ENCODE measurements at places on chromosomes 5 and 9.

DNA sequence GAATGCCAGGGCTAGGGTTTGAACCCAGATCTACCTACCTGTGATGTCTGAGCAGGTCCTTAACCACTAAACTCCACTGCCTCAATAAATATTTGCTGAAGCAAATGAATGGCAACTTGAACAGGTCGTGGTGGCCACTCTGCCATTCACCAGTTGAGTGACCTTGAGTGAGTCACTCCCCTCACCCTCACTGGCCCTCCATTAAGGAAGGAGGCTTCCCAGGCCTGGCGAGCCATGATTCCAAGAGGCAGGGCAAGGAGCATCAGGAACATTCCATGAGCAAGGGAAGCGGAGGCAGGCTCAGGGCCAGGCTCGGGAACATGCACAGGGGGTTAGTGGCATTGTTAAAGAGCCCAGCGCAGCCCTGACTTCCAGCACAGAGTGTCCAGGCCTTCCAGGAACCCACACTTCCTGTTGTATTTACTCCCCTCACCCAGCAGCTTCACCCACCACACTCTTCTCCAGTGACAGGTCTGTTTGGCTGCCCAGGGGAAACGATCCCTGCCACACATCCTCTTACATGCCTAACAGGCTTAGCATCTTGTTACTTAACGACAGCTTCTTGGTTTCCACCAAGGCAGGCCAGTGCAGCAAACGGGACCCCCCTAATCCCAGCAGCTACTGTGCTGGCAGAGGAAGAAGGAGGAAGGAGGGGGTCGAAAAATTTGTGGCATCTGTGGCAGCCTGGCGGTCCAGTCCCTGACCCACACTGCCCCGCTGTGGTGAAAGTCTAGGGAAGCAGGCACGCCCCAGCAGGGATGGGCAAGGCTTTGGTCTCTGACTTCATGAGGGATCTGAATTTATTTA is 43.7 kb upstream of the TTC1 start:
- no peak for DNase-seq

DNA sequence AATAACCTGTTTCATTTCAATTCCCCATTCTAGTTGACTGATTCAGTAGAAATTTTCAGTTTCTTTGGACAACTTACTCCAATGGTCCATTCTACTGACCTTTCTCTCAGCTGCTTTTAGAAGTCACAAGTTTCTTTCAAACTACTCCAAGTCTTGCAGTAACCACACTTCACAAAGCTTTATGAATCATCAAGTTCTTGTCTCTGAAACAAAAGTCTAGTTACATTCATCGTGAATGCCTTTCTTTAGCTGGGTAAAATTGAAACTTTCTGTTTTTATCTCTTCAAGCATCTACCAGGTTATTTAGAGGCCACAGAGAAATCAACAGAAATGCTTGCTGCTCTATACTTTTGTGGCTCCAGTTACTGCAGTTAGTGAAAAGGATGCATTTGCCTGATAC is 405.4 kb downstream of the TMEM232 start:
- DNase-seq = no peak

GRCh38 chr9:1538301-1538700 is 476.8 kb upstream of the SMARCA2 start:
- no peak for DNase-seq

GRCh38 chr9:69997524-69997923 is 46.1 kb upstream of the MAMDC2 start:
- no peak for DNase-seq

DNA sequence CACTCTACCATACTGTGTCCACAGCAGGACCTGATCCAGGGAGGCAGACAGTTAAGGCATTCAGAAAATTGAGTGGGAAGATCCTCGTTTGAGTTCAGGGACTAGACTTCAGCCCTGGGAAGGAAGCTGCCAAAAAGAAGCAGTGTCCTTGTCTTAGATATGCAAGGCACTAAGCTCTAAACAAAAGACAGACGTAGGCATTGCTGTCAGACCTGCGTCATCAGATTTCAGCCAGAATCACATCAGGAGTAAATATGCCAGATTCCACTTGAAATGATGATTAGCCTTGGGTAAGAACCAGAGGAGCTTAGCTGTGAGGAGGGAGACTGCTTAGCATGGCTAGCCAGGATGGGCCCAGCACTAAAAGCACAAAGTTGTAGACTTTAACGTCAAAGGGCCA is 56.7 kb downstream of the MAMDC2 start:
- DNase-seq = no peak

DNA sequence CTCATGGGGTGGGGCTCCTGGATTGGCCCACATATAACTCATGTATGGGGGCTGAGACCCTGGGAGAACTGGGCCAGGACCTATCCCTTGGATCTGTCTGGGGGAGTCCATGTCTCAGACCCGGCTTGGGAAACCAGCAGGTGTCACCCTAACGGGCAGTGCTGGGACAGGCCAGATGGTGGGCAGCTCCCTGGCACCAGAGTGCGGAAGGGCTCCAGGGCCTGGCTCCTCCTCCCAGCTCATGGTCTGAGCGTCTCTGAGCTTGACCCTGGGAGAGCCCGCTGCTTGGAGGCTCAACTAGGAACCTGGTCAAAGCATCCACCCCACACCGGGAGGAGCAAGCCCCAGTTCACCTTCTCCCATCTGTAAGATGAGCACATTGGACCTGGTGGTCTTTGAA is 15.5 kb upstream of the NCS1 start:
- no peak for DNase-seq

GRCh38 chr9:81531511-81531910 is 157.8 kb downstream of the TLE1 start:
- DNase-seq = no peak

GRCh38 chr9:6218099-6218502 is 2.5 kb downstream of the IL33 start:
- no peak for DNase-seq

DNA sequence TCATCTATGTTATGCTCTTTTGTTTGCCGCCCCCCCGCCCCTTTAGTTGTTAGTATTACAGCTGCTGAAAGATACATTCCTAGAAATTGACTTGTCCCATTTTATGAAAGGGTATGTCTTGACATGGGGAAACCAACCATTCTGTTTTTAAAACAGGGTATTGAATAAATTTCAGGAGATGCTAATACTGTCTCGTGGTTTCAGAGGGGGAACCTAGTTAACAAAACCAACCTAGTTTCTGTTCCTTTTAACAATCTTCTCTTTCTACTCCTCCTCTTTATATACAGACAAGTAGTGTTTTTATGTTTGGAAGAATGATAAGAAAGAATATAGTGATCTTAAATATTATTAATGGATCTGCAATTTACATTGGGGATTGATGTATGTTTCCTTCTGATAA is 3.5 kb downstream of the PIP5K1B start:
- DNase-seq = no peak

GRCh38 chr5:109374625-109375024 is 35.1 kb downstream of the PJA2 start:
- DNase-seq = no peak

GRCh38 chr9:120009856-120010255 is 570.1 kb downstream of the CDK5RAP2 start:
- no peak for DNase-seq

DNA sequence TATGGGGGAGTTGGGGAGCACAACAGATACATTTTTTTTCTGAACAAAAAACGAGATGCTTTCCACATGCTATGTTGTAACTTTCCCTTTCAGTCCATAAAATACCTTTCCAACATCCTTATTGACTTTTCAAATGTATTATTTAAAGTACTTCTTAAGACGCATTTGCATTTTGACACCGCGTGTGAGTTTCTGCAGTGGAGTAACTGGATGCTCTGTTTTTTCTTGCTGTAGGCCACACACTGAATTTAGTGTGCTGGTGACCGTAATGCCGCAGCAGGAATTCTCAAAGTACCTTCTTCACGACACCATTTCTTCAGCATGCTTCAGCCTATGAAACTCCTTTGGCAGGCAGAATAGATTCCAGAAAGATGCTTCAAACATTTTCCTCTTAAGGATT is 14.3 kb upstream of the EPB41L4B start:
- no peak for DNase-seq

- DNase-seq = no peak
Measured at GRCh38 chr5:102788788-102789187, 33.7 kb downstream of the PAM start.

DNA sequence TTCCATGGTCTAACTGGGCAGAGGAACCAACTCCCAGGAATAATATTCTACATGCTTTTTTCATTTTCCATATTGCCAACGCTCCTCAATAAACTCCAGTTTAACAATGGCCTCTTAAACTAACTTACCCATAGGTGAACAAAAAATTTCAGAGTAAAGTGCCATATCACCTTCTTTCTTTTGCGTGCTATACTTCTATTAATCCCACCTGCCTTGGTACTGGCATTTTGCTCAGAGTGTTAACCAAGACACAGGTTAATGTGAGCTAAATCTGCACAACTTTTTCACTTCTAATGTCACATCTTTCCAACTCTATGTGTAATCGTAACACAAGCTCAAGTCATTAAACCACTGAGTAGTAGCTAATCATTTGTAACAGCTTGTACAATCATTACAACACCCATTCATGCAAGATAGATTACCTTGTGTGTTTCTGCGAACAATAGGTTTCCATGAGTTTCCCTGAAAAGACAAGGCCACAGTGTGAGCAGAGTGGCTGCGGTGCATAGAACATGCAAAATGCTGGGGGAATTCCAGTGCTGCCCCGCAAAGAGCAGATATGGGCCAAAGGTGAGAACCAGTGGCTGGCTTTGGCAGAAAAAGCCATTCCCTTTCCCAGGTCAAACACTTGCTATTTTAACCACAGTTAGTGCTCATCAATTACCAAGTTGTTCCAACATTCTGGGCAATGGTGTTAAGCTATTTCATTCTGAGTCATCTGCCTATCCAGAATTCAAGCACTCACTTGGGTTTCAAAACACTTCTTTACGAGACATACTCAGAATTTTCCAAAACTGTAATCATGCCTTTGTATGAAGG is 42.8 kb downstream of the TIMD4 start:
- peak; percentile 35 for DNase-seq

DNA sequence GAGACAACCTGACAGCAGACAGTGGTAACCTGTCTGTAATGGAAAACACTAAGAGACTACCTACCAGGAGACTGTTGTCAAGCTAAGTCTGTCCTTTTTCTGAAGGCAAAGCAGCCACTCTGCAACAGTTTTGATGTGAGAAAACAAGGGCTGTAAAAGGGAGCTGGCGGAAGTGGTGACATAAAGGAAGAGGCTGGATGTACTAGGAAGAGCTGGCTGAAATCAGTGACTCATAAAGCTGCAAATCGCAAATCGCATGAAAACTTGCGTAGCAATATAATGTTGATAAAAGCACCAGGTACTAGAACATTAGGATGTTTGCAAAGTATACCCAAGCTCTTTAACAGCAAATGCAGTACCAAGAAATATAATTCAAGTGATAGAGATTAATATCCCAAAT is 1.4 kb downstream of the NSUN2 start:
- no peak for DNase-seq

- DNase-seq = no peak
Measured at GRCh38 chr9:93258419-93258817, 74.5 kb downstream of the WNK2 start.

- no peak for DNase-seq
Measured at GRCh38 chr5:130350131-130350530, 445.9 kb downstream of the CHSY3 start.

GRCh38 chr5:81234299-81234698 is 1.2 kb downstream of the CKMT2 start:
- DNase-seq = no peak

DNA sequence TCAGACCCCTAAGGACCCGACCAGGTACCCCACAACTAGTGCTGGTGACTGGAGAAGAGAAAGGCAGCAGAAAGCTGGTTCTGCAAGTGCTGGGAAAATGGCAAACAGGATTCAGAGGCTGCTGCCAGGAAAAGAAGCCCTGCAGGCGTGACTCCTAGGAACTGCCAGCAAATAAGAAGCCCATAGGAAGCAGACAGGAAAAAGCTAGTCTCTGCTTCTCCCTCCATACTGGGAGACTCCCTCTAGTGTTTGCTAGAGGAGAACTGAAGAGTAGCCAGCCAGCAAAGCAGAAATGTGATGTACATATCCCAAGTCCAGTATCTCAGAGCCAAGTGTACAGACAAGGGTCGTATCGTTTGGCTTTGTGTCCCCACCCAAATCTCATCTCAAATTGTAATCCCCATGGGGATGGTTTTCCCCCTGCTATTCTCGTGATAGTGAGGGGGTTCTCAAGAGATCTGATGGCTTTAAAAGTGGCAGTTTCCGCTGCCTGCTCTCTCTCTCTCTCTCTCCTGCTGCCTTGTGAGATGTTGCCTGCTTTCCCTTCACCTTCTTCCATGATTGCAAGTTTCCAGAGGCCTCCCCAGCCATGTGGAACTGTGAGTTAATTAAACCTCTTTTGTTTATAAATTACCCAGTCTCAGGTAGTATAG is 38.1 kb upstream of the TUSC1 start:
- DNase-seq = no peak

DNA sequence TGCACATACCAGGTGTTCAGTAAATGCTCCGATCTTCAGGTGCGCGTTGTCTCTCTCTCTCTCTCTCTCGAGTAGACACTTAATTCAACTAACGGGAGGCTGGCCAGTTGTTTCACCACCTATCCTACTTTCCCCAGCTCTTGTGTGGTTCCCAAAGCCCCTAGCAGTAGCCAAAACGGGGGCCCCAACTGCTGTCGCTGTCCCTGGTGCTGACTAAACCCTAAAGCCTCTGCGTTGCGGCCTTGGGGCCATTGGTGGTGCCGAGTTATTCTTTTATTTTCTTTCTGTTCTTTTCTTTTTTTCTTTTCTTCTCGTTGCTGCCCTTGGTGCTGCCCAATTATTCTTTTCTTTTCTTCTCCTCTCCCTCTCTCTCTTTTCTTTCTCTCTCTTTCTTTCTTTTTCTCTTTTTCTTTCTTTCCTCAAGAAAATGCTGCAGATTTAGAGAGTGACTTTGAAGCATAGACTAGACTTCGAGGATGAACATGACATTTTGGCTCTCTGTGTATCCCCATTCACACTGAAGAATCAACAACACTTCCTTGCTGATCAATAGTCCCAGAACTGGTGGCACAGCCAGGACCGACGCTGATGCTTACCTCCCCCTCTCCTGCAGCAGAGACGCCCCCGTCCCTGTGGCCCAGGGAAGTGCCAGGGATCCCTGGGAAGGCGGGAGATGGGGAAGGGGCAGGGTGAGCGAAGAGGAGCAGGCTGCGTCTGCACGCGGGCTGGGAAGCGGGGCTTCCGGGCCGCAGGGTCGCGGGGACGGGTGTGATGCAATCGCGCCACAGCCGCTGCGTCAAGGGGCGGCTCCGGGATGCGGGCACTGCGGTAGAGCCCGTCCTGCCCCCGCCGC is at the start of gene FBLL1:
TSS of gene FBLL1 (plus strand) at position 785 of the 853 bp plus-strand sequence. CDS start 200 bp downstream, outside the sequence.
- DNase-seq = peak; percentile 14

DNA sequence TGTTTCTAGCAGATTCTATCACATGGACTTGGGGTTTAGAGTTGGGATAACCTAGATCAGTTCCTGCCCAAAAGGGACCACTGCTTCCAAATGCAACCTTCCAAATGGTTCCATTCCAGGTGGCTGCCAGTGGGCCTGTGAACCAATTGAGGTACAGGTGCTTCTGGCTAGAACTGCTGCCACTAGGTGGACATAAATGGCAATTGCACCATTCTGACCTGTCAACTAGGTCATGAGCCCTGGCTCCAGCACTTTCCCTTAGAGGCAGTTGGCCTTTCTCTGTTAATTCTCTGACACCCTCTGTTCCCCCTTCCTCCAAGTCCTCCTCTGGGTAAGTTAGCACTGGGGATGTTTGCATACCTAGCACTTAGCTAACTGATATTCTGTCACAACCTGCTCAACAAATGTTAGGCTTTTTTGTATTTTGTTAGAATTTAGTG is 16.6 kb upstream of the HEMGN start:
- peak; percentile 20 for DNase-seq

All from stimulated activated CD4-positive, alpha-beta T cell treated with anti-CD3 and anti-CD28 coated beads, TNF-alpha, amount 100 ng/mL, for 24 hours (primary cell).